ENCODE measurements at places on chromosomes 4 and X. TPM values are rescaled to one million over a fixed set of nuclear protein-coding genes. Genes with fewer than 3 reads are reported as not detected.

DNA sequence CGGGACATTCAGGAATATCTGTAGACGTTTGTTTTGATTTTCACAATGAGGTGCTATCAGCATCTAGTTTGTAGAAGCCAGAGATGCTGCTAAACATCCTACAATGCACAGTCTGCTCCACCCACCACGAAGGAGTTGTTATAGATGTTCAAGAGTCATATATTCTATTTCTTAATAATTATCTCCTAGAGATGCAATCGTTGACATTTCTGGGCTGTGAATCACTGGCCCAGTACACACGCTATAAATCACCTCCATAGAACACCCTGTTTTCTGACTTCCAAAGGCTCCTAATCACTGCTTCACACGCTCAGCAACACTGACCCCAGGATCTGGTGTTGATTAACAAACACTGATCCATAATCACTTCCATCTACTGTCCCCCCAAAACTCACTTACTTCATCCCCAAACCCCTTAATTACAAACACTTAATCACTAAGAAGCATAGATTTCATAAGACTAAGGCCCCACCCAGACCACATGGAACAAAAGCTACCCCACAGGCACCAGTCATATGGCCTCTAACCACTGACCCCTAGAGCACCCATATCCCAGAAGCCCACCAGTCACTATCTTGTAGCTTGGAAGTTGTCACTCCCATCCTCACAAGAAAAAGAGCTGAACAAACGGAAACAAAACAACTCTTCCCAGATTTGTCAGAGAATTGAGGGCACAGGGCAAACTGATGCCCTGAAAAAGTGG is 31.7 kb upstream of the ZNF41 start:
- H3K27ac ChIP-seq: no peak overlapping the region
- H3K27me3 ChIP-seq: no peaks in the 10 kb centered on the region
- no peak for DNase-seq
- H3K36me3 ChIP-seq: no peaks in the 10 kb centered on the region
- H3K4me1 ChIP-seq: no peaks in the 10 kb centered on the region

DNA sequence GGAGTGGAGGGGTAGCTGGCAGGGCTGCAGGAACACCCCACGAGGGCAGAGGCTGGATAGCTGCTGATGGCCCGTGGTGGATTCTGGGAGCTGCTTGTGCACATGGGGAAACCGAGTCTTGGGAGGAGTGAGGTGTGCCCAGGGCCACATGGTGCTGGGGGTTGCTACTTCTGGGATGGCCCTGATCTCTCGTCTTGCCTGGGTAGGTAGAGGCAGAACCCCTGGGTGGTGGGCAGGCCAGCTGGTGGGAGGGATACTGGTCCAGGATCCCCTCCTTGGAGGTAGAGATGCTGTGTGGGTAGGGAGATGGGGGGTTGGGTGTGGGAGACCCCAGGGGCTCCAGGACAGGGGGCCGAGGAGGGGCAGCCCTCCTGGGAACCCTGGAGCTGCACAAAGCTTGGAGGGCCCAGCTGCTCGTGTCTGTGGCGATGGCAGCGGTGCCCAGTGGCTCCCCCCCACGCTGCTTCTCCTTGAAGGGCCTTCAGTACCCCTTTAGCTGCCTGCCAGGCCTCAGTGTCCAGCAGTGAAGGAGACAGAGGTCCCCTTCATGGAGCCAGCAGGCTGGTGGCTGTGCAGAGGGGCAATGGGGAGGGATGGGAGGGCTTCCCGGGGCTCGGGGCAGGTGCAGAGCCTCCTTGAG is 3.2 kb downstream of the NAT8L start:
- no peaks in the 10 kb centered on the region for H3K4me1 ChIP-seq
- H3K36me3 ChIP-seq: no peaks in the 10 kb centered on the region
- no peaks in the 10 kb centered on the region for H3K27me3 ChIP-seq
- DNase-seq: no peak

- H3K4me3 ChIP-seq: no peak overlapping the region
- no peaks in the 10 kb centered on the region for H3K36me3 ChIP-seq
These were observed 54.8 kb downstream of the PAGE2 start for GRCh38 chrX:55143621-55144020.

DNA sequence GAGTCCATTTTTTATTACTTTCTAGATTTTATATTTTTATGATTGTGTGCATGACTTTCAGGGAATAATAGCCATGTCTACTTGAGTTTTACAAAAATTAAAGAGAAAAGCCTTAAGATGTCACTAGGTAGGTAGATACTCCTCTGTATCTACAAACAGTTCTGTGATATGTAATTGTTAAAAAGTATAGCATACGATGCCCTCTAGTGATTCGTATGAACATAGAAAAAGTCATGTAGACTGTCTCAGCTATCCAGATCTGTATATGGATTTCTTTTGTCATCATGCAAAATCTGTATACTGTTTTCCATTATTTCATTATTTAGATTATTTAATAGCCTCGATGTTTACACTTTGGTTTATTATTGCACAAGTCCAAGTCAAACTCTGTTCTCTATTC is 856.6 kb downstream of the CENPC start:
- H3K27me3 ChIP-seq: no peaks in the 10 kb centered on the region
- no peak overlapping the region for H3K27ac ChIP-seq
- H3K36me3 ChIP-seq: no peaks in the 10 kb centered on the region
- H3K4me1 ChIP-seq: no peaks in the 10 kb centered on the region
- peak; percentile 54 for DNase-seq

The PNCK gene
- not detected for total RNA-seq
